ENCODE measurements at places on chromosomes 16 and 17.
A peak's percentile ranks its signal among the peaks of the same experiment; 100 is the strongest.

DNA sequence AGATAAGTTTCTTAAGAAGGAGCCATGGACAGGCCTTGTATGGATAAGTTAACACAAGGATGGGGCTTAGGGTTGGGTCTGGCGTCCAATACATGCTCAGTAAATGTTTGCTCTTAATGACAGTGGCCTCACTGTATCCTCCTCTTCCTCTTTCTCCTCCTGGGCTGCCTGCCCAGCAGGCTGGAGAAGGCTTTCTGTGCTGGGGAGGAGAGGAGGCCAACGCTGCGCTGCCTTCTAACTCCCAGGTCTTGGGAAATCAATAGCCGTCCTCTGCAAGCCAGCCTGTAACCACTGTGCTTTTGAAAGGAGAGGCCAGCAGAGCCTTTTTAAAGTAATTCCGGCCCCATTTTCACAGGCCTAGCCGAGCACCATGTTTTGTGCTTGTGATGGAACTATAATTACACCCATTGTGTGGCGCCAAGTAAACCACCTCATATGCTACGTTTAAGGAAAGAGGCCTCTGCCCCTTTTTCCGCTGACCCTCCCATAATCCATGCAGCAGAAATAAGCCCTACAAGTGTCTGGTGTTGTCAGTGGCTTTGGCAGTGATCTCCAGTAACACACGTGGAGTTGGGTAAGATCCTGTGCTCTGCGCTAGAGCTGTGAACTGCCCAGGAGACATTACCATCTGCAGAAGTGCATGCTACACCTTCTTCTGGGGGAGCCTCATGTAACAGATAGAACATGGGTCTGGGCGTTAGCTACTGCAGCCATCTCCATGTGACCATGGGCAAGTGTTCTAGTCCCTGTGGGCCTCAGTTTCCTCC lies 368.2 kb downstream of the SNX29 start:
- DNase-seq = no peak

- no peak for DNase-seq
Observed at GRCh38 chr17:35819455-35819854, 10.2 kb downstream of the TAF15 start.

- no peak for DNase-seq
Observed at GRCh38 chr16:28168991-28169554, 42.7 kb downstream of the XPO6 start.

GRCh38 chr17:73311781-73312641 lies at the start of gene CDC42EP4:
Gene CDC42EP4 (minus strand): TSS chr17:73312001. CDS start chr17:73286500, 25,501 bp downstream.
- DNase-seq = peak; percentile 92

DNA sequence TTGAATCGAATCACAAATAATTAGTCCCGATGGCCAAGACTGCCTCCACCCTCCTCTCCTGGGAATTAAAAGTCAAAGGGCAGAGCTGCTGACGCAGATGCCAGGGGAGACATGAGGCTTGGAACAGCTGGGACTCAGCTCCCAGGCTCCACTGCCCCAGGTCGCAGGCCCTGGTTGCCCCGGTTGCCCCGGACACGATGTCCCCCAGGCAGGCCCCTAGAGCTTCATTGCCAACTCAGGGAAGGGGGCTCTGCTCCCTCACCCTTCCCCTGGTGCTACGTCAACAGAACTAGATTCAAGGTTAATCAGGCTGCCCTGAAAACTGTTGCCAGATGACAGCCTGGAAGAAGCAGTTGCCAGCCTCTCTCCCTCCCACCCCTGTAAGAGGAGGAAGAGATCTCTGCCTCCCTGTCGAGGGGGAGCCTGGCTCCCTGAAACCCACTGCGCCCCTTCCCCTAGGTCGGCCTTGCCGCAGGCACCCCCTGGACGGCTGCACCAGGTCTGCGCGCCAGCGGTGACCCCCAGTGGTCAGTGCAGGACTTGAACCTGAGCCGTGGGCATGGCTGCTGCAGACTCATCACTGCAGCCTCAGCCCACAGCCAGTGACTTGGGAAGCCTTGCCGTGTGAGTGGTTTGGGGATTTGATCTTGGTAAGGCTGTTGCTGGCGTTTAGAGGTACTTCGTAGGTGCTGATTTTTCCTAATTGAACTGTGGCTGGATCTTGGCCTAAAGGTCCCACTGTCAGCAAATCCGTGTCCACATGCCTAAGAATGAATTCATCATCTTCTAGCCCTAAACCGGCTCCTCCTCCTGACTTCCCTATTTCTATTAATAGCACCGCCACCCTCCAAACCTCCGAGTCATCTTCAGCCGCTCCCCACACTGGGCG lies 84.1 kb upstream of the TOB1 start:
- peak; percentile 54 for DNase-seq

GRCh38 chr17:77824780-77825280 lies 133.7 kb upstream of the TNRC6C start:
- DNase-seq = no peak

- no peak for DNase-seq
Observed at GRCh38 chr17:57586196-57586740, 158.8 kb downstream of the CCDC182 start.

GRCh38 chr16:76976101-76976500 lies 214.9 kb upstream of the MON1B start:
- no peak for DNase-seq

DNA sequence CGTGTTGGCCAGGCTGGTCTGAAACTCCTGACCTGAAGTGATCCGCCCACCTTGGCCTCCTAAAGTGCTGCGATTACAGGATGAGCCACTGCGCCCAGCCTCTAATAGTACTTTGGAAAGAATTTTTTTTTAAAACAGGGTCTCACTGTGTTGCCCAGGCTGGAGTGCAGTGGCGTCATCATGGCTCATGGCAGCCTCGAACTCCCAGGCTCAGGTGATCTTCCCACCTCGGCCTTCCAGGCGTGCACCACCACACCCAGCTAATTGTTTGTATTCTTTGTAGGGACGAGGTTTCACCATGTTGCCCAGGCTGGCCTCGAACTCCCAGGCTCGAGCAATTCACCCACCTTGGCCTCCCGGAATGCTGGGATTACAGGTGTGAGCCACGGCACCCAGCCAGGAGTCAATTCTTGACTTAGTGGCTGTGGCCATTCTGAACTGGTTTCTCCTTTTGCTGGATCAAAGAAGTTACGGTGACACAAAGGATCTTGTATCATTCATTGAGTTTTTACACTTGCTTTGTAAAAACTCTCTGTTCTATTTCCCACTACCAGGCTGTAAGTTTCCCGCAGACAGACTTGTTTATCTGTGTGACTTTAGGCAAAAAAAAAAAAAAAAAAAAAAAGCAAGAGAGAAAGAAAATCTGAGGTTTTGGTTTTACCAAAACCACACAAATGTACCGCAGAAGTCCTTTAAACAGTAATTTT lies 12.7 kb upstream of the COTL1 start:
- no peak for DNase-seq

Measured in neural crest cell (in vitro differentiated cells).